ENCODE measurements at places on chromosomes 13 and 19. TPM values are rescaled to one million over a fixed set of nuclear protein-coding genes. Genes with fewer than 3 reads are reported as not detected.

DNA sequence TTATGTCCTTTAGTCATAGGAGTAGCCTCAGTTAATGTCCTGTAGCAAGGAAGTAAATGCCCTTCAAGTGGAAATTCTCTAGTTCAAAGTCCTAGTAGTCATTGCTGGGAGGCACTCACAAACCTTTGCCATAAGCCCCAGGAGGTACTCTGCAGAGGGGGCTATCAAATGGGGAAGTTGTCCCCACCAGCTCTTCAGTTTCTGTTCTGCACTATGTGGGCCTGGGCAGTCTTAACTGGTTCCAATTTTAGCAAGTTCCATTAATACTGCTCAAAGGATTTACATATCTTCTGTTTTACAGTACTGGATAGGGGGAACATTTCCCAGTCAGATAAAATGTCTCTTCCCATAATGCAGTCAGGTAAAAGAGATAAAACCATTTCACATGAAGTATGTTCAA lies 101.3 kb downstream of the B3GLCT start:
- H3K27me3 ChIP-seq, result no peaks in the 10 kb centered on the region
- no peak overlapping the region for H3K4me3 ChIP-seq
- no peaks in the 10 kb centered on the region for H3K36me3 ChIP-seq
- H3K4me1 ChIP-seq, result no peaks in the 10 kb centered on the region
- no peak overlapping the region for H3K27ac ChIP-seq

DNA sequence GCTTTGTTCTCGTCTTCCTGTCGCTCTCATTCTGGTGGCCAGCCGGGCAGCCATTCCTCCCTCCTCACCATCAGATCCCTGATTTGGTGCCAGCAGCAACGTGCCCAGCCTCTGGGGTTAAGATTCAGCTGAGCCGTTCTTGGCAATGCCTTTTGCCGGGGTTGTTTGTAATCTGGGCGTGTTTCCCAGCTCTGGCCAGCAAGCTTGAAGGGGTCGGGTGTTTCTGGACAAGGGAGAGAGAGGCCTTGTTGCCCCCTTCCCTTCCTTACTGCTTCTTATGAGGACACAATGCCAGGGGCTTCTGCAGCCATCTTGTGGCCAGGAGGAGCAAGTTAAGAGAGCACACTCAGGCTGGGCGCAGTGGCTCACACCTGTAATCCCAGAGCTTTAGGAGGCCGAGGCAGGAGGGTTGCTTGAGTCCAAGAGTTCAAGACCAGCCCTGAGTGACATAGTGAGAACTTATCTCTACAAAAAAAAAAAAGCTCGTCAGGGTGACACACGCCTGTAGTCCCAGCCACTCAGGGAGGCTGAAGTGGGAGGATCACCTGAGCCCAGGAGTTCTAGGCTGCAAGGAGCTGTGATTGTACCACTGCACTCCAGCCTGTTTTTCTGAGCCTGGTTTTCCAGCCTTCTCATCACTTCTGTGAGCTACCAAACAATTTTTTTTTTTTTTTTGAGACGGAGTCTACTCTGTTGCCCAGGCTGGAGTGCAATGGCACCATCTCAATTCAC lies 10.7 kb upstream of the CRTC1 start:
- H3K27ac ChIP-seq, result no peak overlapping the region
- no peaks in the 10 kb centered on the region for H3K27me3 ChIP-seq
- no peaks in the 10 kb centered on the region for H3K36me3 ChIP-seq
- no peak overlapping the region for H3K4me3 ChIP-seq
- peaks cover 6% of the 10 kb centered on the region for H3K4me1 ChIP-seq

DNA sequence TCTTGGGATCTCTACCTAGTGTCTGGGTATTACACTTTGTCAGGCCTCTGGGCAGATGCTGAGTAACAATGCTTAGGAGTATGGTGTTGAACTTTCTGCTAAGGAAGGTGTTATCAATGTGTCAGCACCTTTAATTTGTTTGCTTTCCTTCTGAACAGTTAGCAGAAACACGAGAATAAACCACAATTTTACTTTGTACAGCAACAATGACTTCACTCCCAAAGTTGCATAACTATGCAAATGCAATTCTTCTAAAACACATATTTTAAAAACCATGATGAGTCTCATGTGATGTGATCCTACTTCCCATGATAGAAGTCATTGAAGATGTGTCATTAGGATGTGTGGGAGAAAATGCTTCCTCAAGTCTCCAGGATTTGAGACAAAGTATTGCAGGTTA lies 155.0 kb downstream of the POSTN start:
- peak overlapping the region; percentile 33 for H3K27ac ChIP-seq
- no peak for DNase-seq
- no peaks in the 10 kb centered on the region for H3K27me3 ChIP-seq
- no peaks in the 10 kb centered on the region for H3K36me3 ChIP-seq
- H3K4me3 ChIP-seq, result no peak overlapping the region

- H3K27ac ChIP-seq, result no peak overlapping the region
- DNase-seq, result no peak
- H3K27me3 ChIP-seq, result no peaks in the 10 kb centered on the region
- H3K4me3 ChIP-seq, result no peak overlapping the region
- H3K4me1 ChIP-seq, result no peaks in the 10 kb centered on the region
Measured at GRCh38 chr13:69040898-69041297, 1066.7 kb upstream of the ATXN8OS start.

DNA sequence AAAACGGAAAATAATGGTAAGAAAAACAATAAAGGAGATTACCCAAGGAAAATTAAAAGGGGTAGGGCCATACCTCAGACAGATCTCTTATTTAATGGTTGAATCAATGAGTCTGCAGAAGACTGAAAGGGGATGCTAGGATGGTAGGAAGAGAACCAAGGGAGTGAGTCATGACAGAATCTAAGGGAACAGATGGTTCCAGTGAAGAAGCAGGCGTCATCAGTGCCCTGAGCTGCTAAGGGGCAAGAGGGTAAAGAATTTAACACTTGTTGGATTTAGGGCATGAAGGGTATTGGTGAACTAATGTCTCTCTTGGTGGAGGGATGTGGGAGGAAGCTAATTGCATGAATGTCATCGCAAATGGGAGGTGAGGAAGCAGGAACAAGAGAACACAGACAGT lies 329.2 kb upstream of the TSHZ3 start:
- no peak overlapping the region for H3K27ac ChIP-seq
- no peaks in the 10 kb centered on the region for H3K4me1 ChIP-seq
- no peaks in the 10 kb centered on the region for H3K27me3 ChIP-seq
- H3K4me3 ChIP-seq, result no peak overlapping the region
- no peak for DNase-seq
- no peaks in the 10 kb centered on the region for H3K36me3 ChIP-seq

- H3K4me3 ChIP-seq, result no peak overlapping the region
- DNase-seq, result no peak
- H3K27me3 ChIP-seq, result no peaks in the 10 kb centered on the region
- H3K36me3 ChIP-seq, result no peaks in the 10 kb centered on the region
Measured at GRCh38 chr13:19075418-19075817, 106.2 kb downstream of the TUBA3C start.

DNA sequence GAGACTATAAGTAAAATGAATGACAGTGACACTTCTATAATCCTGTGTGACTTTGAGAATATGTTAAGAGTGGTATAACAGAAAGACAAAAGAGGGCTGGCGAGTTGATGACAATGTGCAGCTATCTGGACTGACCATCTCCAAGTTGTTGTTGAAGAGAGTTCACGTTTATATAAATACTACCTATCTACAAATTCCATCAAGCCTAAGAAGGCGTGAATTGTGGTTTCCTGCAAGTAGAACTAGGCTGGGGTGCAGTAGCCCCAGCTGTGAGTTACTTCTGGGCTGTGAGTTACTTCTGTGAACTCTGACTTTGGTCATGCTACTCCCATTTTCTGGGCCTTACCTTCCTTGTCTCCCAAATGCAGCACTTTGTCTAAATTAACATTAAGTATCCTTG lies 561.0 kb downstream of the TBC1D4 start:
- no peak overlapping the region for H3K27ac ChIP-seq
- H3K27me3 ChIP-seq, result no peaks in the 10 kb centered on the region
- no peaks in the 10 kb centered on the region for H3K4me1 ChIP-seq
- DNase-seq, result no peak
- no peak overlapping the region for H3K4me3 ChIP-seq

- no peak overlapping the region for H3K4me3 ChIP-seq
- no peaks in the 10 kb centered on the region for H3K27me3 ChIP-seq
- no peak for DNase-seq
- H3K27ac ChIP-seq, result no peak overlapping the region
- H3K4me1 ChIP-seq, result no peaks in the 10 kb centered on the region
Measured at GRCh38 chr13:23731709-23732108, 157.5 kb downstream of the MIPEP start.

DNA sequence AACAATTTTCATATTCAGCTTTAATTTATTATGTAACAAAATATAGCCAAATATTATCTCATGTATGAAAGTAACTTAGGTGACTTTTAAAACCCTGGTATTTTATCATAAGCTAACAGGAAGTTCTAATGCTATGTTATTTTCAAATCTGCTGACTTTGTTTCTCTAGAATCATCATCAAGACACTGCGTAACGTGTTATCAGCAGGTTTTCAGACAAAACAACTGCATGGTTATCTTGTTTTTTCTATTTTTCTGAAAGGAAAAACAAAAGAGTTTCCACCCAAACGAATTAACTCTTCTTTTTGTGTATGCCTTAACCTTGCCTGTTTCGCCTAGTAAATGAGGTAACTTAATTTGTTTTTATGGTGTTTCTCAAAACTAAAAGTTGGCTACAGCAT lies 156.3 kb downstream of the TBC1D4 start:
- DNase-seq, result no peak
- H3K4me1 ChIP-seq, result peaks cover 7% of the 10 kb centered on the region
- H3K36me3 ChIP-seq, result peaks cover 7% of the 10 kb centered on the region
- no peaks in the 10 kb centered on the region for H3K27me3 ChIP-seq

GRCh38 chr13:97223711-97224541 lies 1.8 kb downstream of the MBNL2 start:
- no peaks in the 10 kb centered on the region for H3K27me3 ChIP-seq
- peaks cover 11% of the 10 kb centered on the region for H3K36me3 ChIP-seq
- H3K27ac ChIP-seq, result peak overlapping the region; percentile 95
- H3K4me3 ChIP-seq, result peak overlapping the region; percentile 75
- no peak for DNase-seq

GRCh38 chr13:51048616-51049015 lies 62.5 kb downstream of the C13orf42 start:
- no peak overlapping the region for H3K27ac ChIP-seq
- H3K4me3 ChIP-seq, result no peak overlapping the region
- H3K36me3 ChIP-seq, result no peaks in the 10 kb centered on the region
- no peak for DNase-seq

GRCh38 chr13:105231579-105231978 lies 1303.9 kb downstream of the EFNB2 start:
- H3K27ac ChIP-seq, result no peak overlapping the region
- H3K4me3 ChIP-seq, result no peak overlapping the region
- no peaks in the 10 kb centered on the region for H3K27me3 ChIP-seq
- no peaks in the 10 kb centered on the region for H3K36me3 ChIP-seq
- DNase-seq, result no peak
- H3K4me1 ChIP-seq, result no peaks in the 10 kb centered on the region

DNA sequence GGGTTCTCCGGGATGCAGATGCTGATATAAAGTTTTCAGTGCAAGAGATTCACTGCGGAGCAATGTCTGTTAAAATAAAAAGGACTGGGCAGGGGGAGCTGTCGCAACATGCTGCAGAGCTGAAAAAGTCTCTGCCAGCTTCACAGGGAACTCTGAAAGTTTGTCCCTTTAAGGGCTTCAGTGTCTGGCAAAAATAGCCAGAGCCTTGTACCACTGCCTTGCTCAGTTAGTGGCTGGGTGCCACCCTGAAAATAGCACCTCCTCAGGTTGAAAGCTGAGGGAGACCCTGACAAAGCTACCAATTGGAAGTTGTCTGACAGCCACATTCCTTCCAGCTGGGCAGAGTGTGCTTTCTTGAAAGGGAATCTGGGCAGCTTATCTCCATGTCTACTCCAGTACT lies 3.0 kb upstream of the NDFIP2 start:
- peaks cover 8% of the 10 kb centered on the region for H3K4me1 ChIP-seq
- H3K36me3 ChIP-seq, result no peaks in the 10 kb centered on the region

DNA sequence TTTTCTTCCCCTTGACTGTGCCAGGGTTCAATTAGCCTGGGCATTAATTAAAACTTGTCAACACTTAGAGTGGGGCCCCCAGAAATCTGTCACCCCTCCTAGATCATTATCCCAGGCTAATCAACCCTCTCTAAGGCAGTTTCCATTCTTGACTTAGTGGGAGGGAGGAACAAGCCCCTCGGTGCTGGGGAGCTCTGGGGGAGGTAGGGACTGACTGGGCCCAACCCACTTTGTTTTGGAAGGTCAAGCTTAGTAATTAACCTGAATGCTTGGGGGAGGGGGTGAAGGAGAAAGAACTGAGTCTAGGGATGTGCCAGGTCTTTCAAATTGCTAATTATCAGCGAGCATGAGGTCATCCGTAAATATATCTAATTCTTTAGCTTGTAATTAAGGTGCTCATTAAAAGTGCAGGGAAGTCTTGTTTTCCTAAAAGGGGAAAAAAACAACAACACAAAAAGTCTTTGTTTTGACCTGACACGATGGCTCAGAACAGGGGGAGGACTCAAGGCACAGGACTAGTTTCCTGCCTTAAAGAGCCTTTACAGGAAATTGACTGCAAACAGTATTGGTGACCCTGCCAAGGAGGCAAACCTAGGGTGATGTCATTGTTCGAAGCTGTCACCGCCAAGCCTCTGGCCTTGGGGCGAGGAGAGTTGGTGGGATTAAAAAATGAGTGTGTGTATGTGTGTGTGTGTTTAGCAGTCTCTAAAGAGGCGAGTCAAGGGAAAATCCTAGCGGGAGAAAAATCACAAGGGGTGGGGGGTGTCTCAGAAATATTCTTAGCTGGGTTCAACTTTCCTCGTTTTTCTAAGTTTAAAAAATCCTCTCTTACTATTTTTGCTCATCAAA lies 19.4 kb downstream of the ACTN4 start:
- peaks cover 3% of the 10 kb centered on the region for H3K36me3 ChIP-seq
- H3K27ac ChIP-seq, result peak overlapping the region; percentile 81
- peak overlapping the region; percentile 7 for H3K4me3 ChIP-seq
- H3K27me3 ChIP-seq, result no peaks in the 10 kb centered on the region

DNA sequence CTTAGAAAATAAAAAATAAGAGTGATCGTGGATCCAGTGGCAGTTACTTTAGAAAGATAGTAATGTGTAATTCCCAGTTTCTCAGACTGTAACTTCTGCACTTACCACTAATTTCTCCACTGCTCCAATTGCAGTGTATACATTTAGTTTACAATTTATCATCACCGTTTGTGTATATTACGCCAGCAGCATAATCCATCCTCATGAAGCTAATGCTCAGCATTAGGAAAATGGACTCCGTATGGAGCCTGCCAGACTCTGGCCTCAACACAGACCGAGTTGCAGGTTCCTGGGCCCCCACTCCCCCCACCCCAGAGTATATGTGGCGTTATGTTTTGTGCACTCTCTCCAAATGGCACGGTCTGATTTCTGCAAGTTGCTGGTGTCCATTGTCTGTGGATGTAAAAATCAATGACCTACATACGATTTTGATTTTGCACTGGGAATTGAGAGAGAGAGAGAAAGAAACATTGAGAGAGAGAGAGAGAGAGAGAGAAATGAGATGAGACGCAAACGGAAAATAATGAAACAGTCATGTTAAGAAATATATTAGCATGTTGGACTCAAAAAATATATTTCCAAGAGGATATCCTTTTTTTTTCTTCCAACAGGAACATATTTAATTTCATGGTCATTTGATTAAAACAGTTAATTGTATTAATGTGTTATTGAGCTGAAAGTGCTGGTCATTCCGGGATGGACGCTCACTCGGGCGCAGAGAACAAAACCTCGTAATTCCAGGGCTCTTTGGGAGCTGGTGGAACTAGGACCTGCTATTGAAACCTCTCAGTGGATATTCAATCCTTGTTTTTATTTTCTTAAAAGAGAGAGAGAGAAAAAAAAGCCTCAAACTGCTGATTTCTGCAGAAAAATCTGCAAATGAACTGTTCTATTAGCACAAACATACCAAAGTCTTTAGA lies 278.8 kb downstream of the TSHZ3 start:
- H3K36me3 ChIP-seq, result no peaks in the 10 kb centered on the region
- no peaks in the 10 kb centered on the region for H3K4me1 ChIP-seq
- H3K27ac ChIP-seq, result no peak overlapping the region
- H3K4me3 ChIP-seq, result no peak overlapping the region

The SPACA4 gene
- not detected for polyA plus RNA-seq

The KIR2DL1 gene
- polyA plus RNA-seq, result not detected

The LRRC4B gene
- polyA plus RNA-seq, result 6.9 TPM

The CACNG8 gene
- polyA plus RNA-seq, result 1.3 TPM
